Left renal pelvis (tissue), 4 donors: ENCODE measurements at places on chromosomes 7 and 10.

- DNase-seq = no peak
These were observed 716 bp downstream of the SMARCD3 start for GRCh38 chr7:151247611-151248345.

DNA sequence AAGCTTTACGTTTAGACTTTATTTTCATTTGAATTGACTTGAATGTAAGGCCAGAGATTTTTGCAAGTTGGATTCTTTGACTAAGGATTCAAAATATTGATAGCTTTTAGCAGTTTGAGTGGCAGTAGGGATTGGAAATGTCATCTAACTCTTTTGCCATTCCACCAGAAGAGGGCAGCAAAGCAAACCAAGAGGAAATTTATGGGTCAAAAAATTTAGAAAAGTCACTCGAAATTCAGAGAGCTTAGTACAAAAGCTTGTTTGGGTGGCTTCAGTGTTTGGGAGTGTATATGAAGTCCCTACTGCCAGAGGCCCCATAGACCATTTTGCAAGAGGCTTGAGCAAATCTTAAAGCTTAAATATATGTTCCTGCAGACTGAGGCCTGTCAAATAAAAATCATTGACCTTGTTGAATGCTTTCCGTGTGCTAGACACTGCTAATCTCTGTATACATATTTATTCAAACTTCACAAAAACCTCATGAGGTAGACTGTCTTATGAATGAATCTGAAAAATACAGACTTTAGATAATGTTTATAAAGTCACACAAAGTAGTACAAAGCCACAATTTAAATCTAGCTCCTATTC lies 44.6 kb upstream of the RSBN1L start:
- no peak for DNase-seq

DNA sequence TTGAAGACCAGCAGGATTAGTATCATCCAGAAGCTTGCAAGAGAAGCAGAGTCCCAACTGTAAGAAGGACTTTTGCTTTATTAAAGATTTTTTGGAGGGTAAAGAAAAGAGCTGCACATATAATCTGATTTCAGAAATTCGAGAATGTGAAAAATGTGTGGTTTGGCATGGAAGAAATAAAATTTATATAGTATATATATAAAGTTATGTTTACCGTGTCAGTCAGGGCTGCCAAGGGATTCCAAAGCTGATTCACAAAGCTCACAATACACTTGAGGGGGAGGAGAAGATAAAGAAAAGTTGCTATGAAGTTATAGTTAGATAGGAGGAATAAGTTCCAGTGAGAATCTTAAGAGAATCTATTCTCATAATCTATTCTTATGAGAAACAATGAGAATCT lies 231.8 kb upstream of the CACNA2D1 start:
- DNase-seq = no peak

GRCh38 chr7:21941611-21942141 lies 4.0 kb downstream of the CDCA7L start:
- no peak for DNase-seq
